ENCODE measurements at places on chromosomes 4 and X. TPM values are rescaled to one million over a fixed set of nuclear protein-coding genes. Genes with fewer than 3 reads are reported as not detected.

SOX3 gene
- not detected for total RNA-seq

DNA sequence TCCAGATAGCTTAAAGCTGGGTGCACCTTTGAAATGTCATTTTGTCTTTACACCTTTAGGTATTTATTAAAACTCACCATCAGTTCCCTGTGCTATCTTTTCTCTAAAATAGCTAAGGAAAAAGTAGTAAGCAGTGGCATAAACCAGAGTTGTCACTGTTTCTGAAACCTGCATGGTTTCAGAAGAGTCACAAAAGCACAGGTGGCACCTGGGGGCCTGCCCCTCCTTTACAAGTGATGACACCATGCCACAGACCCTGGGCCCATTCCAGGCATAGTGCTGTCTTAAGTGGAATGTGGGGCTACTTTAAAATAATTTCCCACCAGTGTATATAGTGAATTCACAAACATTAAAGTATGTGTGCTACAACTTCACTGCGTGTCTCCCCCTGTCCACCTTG is 47.8 kb downstream of the DCUN1D4 start:
- no peak for DNase-seq

CENPVL1 gene
- not detected for total RNA-seq

CNKSR2 gene
- total RNA-seq, result 4.7 TPM

DNA sequence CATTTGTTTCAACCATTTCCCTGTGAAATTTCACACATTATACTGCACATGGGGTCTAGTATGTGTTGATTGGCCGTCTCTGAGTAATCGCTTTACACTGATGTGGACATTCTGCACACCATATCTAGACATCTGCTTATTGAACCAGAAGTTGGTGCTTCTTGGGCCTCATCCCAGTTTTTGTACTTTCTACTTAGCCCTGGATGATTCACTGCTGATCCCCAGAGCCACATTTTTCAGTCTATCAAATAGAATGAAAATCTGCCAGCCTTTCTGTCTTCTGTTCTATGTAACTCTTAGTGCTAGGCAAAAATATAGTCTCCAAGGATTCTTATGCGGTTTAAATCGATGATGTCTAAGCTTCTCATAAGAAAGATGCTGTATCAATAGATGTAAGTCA is 40.5 kb upstream of the RELL1 start:
- peak; percentile 24 for DNase-seq

DNA sequence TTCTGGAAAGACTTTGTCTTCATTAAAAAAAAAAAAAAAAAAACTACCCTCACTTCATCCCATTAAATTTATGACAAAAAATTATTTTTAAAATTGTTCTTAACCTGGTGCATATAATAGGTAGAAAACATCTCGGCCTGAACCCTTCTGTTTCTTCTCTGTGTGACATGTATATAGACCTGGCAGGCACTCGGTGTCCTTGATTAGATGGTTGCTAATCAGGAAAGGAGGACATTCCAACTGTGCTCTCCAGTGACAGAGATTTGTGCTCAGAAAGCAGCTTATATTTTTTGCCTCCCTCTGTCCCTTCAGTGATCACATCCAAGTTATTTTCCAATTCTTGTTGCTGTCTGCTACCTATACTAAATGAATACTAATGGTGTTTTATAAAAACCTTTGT is 355.6 kb downstream of the CBLL2 start:
- DNase-seq, result no peak

DNA sequence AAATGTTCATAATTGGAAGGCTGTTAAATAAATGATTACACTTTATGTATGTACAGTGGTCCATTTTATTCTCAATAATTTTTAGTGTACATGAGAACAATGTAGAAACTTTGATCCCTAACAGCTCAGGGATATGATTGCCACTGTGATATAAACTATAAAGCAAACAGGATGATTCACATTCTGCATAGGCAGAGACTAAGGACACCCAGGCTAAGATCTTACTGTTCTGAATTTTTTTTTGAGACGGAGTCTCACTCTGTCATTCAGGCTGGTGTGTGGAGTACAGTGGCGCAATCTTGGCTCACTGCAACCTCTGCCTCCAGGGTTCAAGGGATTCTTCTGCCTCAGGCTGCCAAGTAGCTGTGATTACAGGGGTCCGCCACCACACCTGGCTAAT is 186.6 kb downstream of the PDGFC start:
- no peak for DNase-seq

GRCh38 chrX:41474726-41475100 is 27.6 kb downstream of the NYX start:
- no peak for DNase-seq

GRCh38 chr4:95360256-95360903 is 188.4 kb downstream of the UNC5C start:
- DNase-seq, result peak; percentile 15

GRCh38 chr4:81287101-81287500 is 72.1 kb upstream of the PRKG2 start:
- DNase-seq, result no peak

- no peak for DNase-seq
Observed at GRCh38 chrX:15188039-15188438, 81.8 kb downstream of the ASB9 start.

- no peak for DNase-seq
Observed at GRCh38 chrX:9927698-9928482, 39.3 kb upstream of the CLDN34 start.

GRCh38 chrX:47577424-47577823 is 4.8 kb upstream of the TIMP1 start:
- DNase-seq, result peak; percentile 78

- DNase-seq, result no peak
Observed at GRCh38 chr4:108622022-108622421, 1.6 kb downstream of the RPL34 start.

CXCL8 gene
- 294 TPM for total RNA-seq

NPY5R gene
- total RNA-seq, result 0.32 TPM

MAGEA11 gene
- total RNA-seq, result not detected

PNMA6A gene
- 0.43 TPM for total RNA-seq

DNA sequence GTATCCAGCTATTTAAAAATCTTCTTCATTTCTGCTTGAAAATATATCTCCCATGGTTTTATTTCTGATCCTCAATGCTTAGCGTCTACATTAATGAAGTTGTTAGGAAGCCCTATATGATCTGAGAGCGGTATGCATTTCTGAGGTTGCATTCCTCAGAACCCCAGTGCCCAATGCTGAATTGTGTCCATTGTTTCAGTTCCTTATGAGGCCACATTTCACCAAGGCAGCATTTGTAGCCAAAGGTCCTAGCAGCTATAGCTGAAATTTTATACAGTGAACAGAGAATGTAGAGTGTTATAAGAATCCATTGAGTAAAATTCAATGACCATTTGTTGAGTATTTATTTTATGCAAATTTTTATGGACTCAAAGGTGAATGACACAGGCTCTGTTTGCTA is 209.5 kb downstream of the PCDH7 start:
- no peak for DNase-seq

DNA sequence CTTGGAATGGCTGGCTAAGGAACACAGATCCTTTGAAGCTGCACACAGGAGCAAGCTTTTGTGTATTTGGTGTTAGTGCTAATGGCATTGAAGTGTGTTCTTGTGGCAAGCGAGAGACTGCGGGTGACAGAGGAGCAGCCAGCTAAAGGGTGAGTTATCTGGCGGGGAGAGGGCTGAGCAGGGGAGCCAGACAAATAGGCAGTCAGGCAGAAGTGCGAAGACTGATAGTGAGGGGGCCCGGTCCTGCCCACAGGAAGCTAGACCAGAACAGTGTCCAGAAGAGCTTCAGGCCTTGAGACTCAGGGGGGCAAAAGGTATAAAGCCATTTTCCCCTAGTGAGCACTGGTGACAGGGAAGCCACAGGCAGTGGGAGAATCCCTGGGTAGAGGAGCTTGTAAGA is 49.6 kb upstream of the MAMLD1 start:
- no peak for DNase-seq

DNA sequence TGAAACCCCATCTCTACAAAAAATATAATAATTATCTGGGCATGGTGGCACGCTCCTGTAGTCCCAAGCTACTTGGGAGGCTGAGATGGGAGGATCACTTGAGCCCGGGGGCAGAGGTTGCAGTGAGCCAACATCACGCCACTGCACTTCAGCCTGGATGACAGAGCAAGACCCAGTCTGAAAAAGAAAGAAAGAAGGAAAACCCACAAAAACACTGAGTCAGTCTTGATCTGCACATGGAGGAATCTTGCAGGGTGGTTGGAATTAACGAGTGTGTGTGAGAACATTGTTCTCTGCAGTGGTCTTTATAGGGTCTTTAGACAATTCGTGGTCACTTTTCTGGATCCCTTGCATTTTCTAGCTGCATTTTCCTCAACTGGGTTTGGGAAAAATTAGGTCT is 23.2 kb downstream of the ADD1 start:
- peak; percentile 31 for DNase-seq

DNA sequence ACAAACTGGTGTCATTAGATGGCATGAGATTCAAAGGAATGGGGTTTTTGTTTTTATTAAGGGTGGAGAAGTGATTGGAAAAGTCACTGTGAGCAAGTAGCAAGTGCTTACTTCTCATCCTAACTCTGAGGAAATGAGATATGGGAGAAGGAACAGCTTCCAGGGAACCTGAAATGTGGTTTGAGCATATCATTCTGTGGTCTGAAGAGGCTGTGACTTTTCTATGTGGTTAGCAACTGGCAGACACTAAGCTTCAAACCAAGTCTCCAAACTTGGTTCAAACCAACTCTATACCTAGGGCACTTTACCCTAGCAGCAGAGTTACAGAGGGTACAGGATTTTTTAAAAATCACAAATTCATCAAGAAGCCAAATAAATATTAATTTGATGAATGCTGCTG is 58.2 kb downstream of the DCLK2 start:
- peak; percentile 40 for DNase-seq

GRCh38 chr4:153781717-153782416 is 7.0 kb downstream of the SFRP2 start:
- peak; percentile 73 for DNase-seq

ATP11C gene
- total RNA-seq, result 56.0 TPM

MID1 gene
- total RNA-seq, result 16.4 TPM

DNA sequence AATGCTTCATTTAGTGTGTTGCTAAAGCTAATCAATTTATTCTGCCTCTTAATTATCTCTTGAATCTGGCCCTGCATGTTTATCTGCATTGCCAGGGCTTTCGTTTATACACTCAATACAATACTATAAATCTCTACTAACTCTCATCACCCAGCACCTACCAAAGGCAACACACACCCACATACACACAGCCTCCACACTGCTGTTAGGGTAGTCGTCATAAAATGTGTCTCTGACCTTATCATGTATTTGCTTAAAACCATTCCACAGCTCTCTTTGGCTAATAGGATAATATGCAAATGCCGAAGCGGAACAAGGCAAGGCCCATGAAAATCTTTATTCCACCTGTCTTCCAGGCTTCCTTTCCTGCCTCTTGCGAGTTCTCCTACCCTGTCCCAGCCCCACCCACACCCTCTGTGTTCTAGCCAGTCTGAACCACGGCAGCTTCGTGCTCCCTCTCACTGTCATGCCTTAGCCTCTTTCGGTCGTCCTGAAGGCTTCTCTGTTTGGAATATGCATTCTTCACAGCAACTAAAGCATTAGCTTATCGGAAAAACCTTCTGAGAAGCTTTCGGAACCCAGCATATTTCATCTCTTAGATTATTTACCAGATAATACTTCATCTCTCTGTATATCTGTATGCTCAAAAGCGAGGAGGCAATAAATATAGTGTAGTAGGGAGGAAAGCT is 333.5 kb downstream of the TENM3 start:
- no peak for DNase-seq

GRCh38 chrX:136659174-136659573 is 11.2 kb downstream of the CD40LG start:
- no peak for DNase-seq

- no peak for DNase-seq
Observed at GRCh38 chrX:135213200-135213844, 38.5 kb upstream of the ETDA start.

- DNase-seq, result no peak
Observed at GRCh38 chrX:100695302-100695701, 36.6 kb downstream of the SYTL4 start.

- DNase-seq, result peak; percentile 8
Observed at GRCh38 chrX:122943918-122944317, 240.2 kb upstream of the GRIA3 start.

DNA sequence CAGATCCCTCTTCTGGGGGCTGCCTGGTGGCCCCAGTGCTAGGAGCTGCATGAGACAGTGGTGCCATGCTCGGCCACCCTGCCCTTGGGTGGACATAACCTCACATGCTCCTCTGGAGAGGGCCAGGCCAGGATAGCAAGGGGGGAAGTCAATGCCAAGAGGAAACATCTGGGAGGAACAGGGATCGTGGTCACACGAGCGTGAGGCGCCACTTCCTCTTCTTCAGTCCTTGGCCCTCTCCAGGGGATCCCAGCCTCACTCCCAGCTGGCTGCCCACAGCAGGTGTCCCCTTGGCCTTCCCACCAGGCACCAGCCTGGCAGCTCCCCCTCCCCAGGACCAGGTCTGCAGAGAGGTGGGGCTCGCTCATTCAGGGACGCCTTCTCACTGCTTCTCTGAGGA is 28.6 kb downstream of the TBC1D14 start:
- DNase-seq, result no peak

DNA sequence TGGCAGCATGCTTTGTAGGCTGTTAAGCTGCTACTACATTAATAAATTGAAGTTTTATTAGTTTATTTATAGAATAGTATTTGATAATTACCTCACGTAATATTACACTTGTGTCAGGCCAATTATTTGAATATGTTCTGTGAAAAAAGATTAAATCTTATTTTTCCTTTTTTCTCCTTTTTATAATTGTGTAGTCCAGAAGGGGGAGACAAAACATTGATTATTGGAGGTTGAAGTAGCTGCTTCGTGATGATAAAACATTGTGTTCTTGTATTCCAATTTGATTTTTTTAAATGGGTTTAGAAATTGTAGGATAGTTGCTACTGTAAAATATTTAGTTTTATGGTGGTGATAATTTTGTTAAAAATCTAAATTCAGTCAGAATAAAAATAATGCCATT is 85.7 kb downstream of the DIAPH2 start:
- DNase-seq, result peak; percentile 17

DNA sequence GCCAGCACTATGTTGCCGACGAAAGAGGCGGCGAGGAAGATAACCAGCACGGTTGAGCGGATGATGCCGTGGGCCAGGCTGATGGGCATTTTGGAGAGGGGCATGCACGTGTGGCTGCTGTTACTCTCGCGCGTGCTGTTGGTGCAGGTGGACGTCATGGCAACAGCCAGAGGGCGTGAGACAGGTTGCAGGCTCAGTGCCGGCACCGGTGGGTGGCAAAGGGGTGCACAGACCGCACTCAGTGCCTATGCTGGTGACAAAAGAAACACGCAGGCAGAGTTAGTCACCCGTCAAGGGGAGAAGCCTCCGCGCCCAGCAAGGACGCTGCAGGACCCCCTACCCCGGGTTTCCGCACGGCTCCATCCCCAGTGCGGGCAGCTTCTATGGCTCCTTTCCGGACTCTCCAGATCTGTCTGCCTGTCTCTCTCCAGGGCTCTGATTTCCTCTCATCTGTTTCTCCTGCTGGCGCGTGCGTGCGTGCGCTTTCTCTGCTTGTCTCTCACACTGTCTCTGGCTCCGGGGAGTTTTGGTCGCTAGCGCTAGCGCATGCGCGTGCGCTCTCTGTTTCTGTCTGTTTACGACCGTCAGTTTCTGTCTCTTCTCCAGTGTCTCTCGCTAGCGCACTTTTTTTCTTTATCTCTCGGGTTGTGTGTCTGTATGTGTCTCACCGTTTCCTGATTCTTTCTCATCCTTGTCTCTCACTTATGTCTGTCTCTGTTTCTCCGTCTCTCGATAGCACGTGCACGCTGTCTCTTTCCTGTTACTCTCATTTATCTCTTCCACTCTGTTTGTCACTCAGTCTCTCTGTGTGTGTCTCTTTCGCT is 2.1 kb downstream of the GPR101 start:
- peak; percentile 36 for DNase-seq

SUPT20HL2 gene
- total RNA-seq, result under 0.01 TPM

ABCG2 gene
- total RNA-seq, result 2.2 TPM

GABRE gene
- 24.2 TPM for total RNA-seq

- peak; percentile 49 for DNase-seq
Observed at GRCh38 chr4:103934178-103934789, 214.5 kb upstream of the TACR3 start.

Measured in fibroblast of villous mesenchyme (primary cell).